ENCODE measurements at places on chromosomes 4 and X. TPM values are rescaled to one million over a fixed set of nuclear protein-coding genes. Genes with fewer than 3 reads are reported as not detected.

The NALF2 gene
- total RNA-seq: 8.7 TPM

The RNF212 gene
- total RNA-seq: not detected

The SMIM9 gene
- not detected for total RNA-seq

The SH3TC1 gene
- total RNA-seq: 12.5 TPM

The RNF113A gene
- total RNA-seq: 8.1 TPM

The REELD1 gene
- total RNA-seq: 0.25 TPM

The SHROOM2 gene
- 5.3 TPM for total RNA-seq

The TMEM35A gene
- total RNA-seq: not detected
